ENCODE measurements at places on chromosomes 11 and 22. TPM values are rescaled to one million over a fixed set of nuclear protein-coding genes. Genes with fewer than 3 reads are reported as not detected.

DNA sequence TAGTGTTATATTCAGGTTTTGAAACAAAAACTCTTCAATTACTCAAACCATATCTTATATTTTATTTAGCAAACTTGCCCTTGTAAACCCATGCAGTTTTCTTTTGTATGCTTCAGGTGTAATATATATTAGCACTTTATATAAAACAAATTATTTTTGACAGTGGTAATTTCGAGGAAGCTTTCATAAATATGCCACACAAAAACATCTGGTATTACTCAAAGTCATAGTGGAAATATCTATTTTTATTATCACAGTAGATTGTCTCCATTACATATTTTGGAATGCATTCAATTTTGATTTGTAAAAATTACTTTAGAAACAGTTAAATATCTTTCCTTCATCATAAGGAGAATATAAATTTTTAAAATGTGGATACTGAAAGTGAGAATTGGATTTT lies 89.1 kb upstream of the FIBIN start:
- ATAC-seq = no peak

The HEPN1 gene
- not detected for total RNA-seq

GRCh38 chr11:89490602-89490980 lies 584 bp downstream of the NOX4 start:
- no peak for ATAC-seq

GRCh38 chr22:22935056-22935545 lies 47.5 kb downstream of the IGLL5 start:
- ATAC-seq = no peak

DNA sequence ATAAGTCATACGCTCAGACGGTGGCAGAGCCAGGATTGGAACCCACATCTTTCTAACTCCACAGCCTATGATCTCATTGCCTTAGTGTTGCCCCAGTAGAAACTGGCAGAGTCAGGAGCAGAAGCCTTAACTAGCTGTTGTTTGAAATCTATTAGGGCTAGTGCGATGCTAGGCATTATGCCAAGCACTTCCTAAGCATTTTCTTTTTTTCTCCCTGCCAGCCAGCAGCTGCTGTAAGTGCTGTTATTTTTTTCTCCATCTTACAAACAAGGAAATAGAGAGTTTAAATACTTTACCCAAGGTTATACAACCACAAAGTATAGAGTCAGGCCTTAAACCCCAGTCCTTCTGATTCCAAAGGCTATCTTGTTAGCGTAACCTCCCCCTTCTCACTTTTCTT lies 161.0 kb upstream of the SORL1-AS1 start:
- ATAC-seq = no peak

- no peak for ATAC-seq
These were observed 4.4 kb downstream of the CDON start for GRCh38 chr11:126058105-126058874.

All from motor neuron (in vitro differentiated cells).